ENCODE measurements at places on chromosomes 4 and X.

GRCh38 chr4:7359400-7360062, 75.2 kb downstream of the PSAPL1 start:
- DNase-seq: no peak

- no peak for DNase-seq
Observed at GRCh38 chr4:121154103-121154515, 10.0 kb downstream of the TNIP3 start.

- no peak for DNase-seq
Observed at GRCh38 chrX:30153881-30154260, 61.5 kb upstream of the MAGEB2 start.

GRCh38 chr4:10020106-10020505, 1.2 kb downstream of the SLC2A9 start:
- no peak for DNase-seq

DNA sequence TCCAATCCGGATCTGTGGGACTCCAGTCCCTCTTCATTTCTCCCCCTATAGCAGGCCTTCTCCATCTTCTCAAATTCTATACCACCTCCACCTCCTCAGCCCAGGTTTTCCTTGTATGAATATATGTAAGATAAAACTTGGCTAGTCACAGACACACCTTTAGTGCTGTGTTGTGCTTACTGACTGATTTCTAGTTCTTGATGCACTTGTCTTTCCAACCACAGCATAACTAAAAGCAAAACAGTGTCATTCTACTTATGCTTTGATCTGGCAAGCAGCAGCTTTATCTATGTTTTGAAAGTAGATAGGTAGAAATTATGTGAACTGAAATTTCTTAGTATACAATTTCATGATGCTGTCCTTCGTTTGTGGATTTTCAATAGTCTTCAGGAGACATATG, 47.5 kb downstream of the CCNI start:
- DNase-seq: no peak

- DNase-seq: no peak
Observed at GRCh38 chr4:151702256-151702655, 58.6 kb downstream of the GATB start.

DNA sequence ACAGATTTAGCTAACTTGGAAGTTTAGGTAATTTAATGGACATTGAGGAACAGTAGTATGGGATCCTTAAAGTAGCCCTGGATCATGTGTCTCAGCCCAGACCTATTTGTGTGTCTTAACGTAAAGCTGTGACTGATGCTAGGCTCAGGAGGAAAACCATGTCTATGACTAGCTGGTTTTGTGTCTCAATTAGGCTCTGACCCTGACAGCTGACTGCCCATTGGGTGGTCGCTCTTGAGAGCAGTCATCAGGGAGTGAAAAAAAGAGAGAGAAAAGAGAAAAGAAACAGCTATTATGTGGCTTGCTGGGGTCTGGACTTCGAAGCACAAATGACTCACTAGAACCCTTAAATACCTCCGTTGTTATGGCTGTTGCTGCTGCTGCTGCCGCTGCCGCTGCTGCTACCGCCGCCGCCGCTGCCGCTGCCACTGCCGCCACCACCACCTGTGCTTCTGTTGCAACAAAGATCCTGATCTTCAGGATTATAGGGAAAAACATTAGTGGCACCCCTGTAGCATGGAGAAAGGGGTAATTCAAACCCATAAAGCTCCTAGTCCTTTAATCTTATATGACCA, 70.7 kb downstream of the GSPT2 start:
- DNase-seq: no peak

DNA sequence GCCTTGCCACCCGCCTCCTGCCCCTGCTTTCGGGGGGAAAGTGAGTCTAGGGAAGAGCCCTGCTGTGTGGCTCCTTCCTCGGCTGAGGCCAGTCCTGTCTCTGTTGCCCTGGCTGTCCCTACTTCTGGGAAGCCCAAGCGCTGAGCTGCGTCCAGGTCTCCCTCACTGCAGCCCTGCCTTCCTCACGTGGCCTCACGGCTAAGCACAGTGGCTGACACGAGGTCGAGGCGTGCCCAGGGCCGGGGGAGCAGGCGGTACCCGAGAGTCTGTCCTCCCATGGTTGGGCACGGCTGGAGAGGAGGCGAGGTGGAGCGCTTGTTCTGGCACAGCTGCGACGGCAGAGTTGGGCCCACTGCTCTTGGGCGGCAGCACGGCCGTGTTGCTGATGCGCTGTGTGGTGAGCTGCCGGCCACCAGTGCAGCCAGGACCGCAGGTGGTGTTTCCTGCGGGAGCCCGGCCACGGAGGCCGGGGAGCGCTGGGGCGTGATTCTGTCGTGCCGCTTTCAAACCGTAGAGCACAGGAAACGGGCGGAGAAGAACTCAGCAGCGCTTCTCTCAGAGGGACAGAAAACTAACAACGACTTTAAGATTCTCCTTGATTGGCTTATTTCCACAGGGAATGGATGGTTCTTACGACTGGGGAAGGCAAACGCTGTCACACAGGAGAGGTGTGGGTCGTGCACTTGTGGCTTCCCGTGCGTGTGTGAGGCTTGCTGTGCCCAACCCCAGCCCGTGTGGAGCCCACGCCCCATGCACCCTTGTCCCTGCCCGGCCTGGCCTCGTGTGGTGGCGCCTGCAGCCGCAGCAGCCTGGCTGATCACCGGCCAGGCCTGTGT, 21.3 kb downstream of the MAEA start:
- DNase-seq: no peak

DNA sequence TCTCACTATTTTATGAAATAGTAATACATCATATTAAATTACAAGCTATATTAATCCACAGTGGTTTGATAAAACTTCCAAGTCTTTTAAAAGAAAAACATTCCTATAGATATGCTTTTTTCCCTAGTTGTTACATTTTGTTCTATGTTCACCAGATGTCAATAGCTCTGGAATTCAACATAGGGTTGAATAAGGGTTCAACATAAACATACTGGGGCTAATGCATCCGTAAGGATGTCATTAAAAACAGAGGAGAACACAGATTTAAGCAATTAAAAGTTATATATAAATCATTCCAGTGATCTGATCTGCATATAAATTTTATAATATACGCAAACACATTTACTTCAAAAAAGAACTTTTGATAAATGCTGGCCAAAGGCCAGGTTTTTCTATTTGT, 32.5 kb downstream of the SULT1B1 start:
- no peak for DNase-seq

DNA sequence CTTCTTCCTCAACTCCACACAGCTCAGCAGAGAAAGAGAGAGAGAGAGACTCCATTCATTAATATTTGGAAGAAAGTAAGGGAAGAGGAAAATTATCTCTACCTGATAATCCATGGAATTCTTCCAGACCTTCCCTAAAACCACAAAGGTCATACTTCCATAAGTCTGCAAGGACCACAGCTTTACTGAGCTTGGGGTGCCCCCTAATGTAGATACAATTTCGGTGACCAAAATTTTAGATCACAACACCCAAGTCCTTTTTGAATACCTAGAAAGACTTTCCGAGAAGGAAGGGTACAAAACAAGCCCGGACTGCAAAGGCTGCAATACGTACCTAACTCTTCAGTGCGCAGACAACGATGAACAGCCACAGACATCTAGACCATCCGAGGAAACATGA, 523.9 kb downstream of the GLUD2 start:
- DNase-seq: no peak

DNA sequence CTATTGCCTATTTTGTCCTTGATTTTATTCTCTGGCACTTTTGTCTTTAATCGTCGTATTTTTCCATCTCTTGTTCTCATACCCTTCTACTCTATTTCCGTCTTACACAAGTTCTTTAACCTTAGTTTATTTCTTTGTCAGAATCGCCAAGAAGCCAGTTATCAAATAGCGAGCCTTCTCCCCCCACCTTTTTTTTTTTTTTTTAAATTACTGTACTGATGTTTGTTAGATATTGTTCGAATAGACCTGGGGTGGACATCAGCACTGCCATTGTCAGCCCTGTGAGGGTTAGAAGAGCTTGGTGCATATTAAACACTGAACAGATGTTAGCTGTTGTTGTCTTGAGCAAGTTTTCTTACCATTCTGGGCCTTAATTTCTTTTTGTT, 1.2 kb downstream of the SPCS3 start:
- DNase-seq: no peak

GRCh38 chr4:131531087-131531486, 1618.0 kb upstream of the PCDH10 start:
- no peak for DNase-seq

GRCh38 chr4:47427935-47428334, 35.6 kb downstream of the COMMD8 start:
- no peak for DNase-seq

- DNase-seq: no peak
Observed at GRCh38 chr4:54099287-54099747, 646 bp upstream of the GSX2 start.

- no peak for DNase-seq
Observed at GRCh38 chrX:105972690-105973386, 65.7 kb downstream of the SERPINA7 start.

DNA sequence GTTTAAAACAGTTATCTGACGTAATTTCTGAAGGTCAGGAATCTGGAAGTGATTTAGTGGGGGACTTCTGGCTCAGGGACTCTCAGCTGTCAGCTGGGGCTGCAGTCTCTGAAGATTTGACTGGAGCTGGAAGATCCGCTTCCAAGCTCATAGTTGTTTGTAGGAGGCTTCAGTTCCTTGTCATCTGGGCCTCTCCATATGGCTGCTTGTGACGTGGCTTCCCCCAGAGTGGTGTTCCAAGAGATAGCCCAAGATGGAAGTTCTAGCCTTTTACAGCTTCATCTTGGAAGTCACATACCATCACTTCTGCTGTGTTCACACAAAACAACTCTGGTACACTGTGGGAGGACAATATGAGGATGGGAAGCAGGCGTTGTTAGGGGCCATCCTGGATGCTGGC, 2.1 kb downstream of the MPC1L start:
- no peak for DNase-seq

- no peak for DNase-seq
Observed at GRCh38 chr4:24568425-24568824, 15.9 kb downstream of the DHX15 start.

- DNase-seq: no peak
Observed at GRCh38 chr4:151287409-151287808, 10.4 kb downstream of the PRSS48 start.

- DNase-seq: no peak
Observed at GRCh38 chr4:185883591-185883990, 71.6 kb upstream of the SORBS2 start.

GRCh38 chr4:31783311-31783710, 1063.1 kb downstream of the PCDH7 start:
- DNase-seq: no peak

GRCh38 chr4:2786794-2787229, 6.1 kb upstream of the SH3BP2 start:
- DNase-seq: no peak

- no peak for DNase-seq
Observed at GRCh38 chr4:153904011-153904410, 115.1 kb upstream of the SFRP2 start.

DNA sequence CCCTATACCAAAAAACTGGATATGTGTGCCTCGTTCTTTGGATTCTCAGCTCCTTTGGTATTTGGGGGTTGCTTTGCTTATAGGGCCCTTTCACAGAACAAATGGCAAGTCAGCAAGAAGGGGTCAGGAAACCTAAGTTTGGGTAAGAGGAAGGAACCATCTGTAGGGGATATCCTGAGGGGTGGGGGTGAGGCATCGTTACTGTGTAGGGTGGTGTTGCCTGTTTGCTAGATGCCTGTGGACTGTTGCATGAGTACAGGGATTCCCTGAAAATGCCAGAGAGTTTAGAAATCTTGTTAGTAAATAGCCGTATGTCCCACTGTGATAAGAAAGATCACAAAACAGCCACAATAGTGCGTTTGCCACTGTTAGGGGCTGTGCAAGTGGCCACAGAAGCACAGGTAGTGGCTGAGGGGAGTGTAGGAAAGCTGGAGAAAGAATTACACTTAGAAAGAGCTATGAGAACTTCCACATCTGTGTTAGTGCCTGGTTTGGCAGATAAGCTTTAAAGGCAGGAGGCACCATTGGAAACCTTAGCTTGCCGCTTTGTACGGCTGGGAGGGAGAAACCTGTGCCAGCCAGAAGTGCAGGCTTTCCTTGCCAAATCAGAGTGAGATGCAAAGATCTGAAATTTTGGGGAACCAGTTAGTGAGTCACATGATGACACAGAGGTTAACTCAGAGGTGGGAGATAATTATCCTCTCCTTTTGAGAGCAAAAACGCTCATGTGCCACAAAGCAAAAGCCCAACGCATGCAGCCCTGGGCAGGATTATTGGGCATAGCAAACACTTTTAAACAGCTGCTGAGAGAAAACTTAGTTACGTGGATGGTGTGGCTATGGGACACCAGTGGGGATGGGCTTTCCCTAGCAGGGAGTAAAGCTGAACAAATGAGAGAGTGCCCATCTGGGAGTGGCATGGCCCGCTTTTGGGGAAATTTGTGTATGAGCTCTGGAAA, 343.7 kb downstream of the ARAP2 start:
- no peak for DNase-seq

- DNase-seq: peak; percentile 37
Observed at GRCh38 chrX:38117485-38117884, 103.2 kb downstream of the SRPX start.

DNA sequence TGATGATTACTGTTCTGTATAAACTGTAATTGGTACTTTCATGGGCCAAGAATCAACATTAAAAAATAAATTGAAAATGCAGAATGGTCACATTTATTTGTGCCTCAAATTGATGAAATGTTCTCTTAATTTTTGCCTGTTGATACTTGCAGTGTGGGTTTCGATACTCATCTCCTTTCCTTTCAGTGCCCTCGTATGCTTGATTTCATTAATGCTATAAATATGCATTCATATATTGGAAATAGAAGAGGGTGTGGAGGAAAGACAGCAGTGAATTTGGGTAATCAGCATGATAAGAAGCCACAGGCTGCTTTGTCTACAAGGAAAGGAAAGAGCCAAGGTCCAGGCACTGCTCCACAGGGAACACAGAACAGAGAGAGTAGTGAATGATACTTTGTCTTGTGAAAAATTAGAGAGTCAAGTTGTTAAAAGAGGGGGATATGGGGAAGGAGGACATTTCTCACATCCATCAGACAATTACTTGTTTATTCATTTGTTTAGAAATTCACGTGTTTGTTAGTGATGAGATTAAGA, 1.0 kb upstream of the DDX60 start:
- no peak for DNase-seq

DNA sequence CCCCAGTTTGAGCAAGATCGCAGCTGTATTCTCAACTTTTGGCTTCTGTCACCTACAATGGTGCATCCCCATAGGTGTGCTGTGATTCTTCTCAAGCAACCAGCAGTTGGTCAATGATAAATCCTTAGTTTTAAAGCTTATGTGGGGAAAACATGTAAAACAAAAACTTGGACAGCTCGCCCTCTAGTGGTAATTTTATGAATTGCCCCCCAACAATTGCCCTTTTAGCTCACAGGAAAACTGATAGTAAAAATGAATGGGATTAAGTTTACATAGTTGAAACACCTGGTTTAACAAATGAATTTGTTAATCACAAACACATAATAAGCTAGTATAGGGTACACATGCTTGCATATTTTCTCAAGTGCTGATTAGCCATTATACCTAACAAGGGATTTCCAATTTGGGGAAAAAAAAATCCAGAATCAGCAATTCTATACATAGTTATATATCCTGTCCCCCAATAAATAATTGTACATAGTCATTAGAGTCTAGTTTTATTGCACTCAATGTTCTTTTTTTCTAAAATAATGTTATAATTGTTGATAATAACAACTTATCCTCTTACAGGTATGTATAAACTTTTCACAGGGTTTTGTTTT, 30.1 kb downstream of the TEX13A start:
- DNase-seq: no peak

Data from glutamatergic neuron (in vitro differentiated cells).